ENCODE measurements at places on chromosomes 3 and 15.

DNA sequence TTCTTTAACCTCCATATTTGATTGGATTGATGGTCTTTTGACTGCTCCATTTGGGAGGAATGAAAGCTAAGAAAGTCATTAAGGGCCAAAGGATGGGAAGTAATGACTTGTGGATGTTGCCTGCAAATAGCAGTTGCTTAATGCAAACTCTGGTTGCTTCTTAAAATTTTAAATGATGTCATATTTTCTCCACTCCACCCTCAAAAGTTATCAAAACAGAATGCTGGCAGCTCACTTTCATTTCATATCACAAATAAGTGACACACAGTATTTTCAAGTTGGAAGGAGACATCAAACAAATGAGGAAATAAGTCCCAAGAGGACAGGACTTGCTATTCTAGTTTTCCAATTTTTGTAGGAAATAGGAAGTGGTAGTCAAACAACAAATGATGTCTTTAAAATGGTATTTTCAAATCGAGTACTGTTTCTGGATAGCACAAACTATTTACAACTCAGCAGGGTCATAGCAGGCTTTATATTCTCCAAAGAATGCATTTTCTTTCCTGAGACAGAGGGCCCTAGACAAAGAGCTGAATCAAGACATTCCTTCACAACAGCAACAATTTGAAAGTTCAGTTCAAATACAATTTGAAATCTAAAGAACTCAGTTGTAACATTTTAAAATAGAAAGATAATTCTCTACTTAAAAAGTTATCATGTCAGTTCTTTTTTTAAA, 165.1 kb upstream of the UBE2E1 start:
- DNase-seq: peak; percentile 23

DNA sequence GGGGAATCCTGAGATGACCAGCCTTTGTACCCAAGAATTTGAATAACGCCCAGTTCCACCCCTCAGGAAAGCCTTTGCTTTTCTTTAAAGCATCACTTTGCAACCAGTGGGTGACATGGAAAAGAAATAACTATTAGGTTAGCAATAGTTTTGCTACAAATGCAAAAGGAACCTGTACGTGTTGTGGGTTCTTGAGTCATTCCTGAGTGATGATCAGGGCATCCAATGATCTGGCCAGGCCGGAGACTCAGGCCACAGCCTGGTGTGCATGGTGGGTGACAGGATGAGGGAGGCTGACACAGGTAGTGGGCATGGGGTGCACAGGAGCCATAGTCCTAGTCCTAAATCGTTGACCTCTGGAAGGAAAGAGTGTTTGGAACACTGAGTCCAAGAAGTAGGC, 321.4 kb upstream of the IL12A start:
- DNase-seq: peak; percentile 31

DNA sequence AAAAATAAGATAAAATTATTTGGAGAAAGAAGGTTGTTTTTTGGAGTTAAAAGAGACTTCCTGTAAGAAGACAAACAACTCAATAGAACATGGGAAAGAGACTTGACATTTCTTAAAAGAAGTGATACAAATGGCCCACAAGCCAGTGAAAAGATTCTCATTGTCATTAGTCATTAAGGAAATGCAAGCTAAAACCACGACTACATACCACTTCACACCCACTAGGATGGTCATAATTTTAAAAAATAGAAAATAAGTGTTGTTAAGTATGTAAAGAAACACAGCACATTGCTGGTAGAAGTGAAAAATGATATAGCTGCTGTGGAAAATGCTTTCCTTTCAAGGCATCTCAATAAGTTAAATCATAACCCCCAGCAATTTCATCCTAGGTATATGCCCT, 44.4 kb upstream of the GK5 start:
- no peak for DNase-seq

DNA sequence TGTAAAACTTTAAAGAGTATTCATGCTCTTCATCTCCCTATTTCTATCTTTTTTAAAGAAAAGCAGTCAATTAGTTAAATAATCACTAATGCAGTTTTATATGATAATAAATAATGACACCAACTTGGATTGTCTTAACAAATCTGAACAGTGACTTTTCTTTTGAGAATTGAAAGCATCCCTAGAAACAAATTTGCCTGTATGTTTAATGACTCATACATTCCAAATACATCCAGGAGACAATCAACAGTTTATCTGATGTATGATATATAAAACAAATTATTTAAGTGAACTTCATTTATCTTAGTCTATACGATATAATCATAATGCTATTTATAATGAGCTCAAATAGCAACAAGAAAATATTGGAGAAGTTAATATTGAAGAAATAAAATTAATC, 78.0 kb downstream of the ALCAM start:
- DNase-seq: peak; percentile 34

DNA sequence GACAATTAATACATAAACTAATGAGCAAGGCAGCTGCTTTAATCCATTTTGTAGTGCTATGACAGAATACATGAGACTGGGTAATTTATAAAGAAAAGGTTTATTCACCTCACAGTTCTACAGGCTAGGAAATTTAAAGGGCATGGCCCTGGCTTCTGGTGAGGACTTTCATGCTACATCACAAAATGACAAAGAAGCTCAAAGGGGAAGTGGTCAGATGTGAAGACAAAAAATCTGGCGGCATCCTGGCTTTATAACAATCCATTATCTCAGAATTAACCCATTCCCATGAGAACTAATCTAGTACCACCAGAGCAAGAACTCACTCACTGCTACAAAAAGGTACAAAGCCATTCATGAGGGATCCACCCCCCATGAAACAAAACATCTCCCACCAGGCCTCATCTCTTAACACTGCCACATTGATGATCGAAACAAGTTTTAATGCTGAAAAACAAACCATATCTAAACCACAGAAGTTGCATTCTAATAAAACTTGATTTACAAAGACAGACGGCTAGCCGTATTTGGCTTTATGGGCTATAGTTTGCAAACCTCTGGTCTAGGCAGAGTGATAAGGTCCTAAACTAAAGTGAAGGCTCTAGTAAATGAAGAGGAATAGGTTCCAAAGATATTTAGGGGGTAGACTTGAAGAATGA, 44.2 kb downstream of the GSK3B start:
- DNase-seq: no peak

DNA sequence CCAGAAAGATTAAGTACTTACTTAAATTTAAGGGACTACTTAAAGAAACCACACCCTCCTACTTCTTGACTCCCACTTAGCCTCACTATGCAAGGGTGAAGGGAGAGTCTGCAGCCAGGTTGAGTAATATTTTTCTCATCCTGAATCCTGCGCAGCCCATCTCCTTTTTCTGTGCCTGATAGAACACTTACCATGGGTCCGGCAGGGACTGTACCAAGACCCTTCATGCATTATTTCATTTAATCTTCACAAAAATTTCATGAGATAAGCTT, 562.6 kb upstream of the CFAP20DC start:
- DNase-seq: no peak

DNA sequence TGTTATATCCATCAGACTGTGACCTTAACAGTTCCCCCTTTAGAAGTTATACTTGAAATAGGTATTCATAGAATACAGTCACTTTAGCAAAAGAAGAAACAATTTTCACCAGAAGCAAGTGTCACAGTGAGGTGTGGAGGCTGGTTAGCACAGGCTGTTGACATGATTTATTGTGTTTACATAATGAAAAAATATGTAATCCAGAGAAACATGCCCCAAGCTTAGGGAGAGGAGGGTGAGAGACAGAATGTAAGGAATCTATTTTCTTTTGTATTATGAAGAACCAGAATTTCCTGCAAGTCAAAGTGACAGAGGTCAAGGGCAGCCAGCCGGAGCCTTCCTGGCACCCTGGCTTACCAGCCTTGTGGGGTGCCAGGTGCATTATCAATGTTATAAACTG, 4.0 kb downstream of the IL12A start:
- no peak for DNase-seq

GRCh38 chr3:72571052-72571451, 277.2 kb downstream of the SHQ1 start:
- DNase-seq: no peak

DNA sequence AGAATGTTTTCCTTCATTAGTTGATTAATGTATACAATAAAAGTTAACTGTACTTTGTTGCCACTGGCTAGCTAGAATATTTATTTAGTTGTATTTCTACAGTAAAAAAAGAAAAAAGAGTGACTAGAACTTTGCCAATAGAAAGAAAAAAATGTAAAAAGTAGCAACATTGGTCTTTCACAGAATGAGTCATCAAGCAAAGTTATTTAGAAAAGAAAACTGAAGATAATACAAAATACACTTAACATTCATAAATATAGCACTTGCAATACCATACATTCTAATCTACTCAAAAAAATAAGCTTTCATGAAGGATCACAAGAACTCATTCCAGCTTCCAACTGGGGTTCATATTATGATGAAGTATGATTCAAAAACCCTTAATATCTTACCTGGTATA, 83.4 kb downstream of the AQR start:
- peak; percentile 23 for DNase-seq

DNA sequence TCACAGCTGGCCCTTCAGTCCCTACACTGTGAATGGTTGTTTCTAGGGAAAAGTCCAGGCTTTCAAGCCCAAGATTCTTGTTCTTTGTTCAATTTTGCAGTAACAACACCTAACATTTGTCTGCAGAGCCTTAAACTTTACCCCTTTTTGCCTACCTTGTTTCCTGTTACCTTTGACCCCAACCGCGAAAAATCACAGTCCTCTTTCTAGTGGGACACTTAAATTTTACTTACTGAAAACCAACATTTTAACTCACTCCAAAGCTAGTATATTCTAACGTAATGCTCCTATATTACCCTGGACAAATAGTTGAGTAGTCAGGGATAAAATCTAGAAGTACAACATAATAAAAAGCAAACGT, 649 bp upstream of the PIK3CB start:
- DNase-seq: no peak

- DNase-seq: peak; percentile 36
Measured at GRCh38 chr15:63856711-63857460, 23.1 kb upstream of the HERC1 start.

GRCh38 chr3:139679220-139679775, 1.5 kb upstream of the NMNAT3 start:
- no peak for DNase-seq

DNA sequence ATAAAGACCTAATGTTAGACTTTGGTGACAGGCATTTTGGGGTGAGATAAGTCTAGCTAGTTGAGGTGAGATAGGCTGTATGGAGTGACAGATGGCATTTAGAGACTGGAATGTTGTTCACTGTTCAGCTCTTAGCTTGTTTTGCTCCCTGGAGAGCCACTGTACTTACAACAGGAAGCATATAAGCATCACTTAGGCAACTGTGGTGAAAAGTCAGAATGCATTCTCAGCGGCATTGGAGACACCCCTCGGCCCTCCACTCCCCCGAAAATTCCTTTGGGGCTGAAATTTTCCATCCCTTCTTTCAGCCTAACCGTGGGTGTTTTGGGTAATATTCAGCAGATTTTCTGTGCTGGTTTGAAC, 73.4 kb downstream of the SLCO3A1 start:
- no peak for DNase-seq

GRCh38 chr15:89749951-89750559, 994 bp downstream of the MESP1 start:
- no peak for DNase-seq

DNA sequence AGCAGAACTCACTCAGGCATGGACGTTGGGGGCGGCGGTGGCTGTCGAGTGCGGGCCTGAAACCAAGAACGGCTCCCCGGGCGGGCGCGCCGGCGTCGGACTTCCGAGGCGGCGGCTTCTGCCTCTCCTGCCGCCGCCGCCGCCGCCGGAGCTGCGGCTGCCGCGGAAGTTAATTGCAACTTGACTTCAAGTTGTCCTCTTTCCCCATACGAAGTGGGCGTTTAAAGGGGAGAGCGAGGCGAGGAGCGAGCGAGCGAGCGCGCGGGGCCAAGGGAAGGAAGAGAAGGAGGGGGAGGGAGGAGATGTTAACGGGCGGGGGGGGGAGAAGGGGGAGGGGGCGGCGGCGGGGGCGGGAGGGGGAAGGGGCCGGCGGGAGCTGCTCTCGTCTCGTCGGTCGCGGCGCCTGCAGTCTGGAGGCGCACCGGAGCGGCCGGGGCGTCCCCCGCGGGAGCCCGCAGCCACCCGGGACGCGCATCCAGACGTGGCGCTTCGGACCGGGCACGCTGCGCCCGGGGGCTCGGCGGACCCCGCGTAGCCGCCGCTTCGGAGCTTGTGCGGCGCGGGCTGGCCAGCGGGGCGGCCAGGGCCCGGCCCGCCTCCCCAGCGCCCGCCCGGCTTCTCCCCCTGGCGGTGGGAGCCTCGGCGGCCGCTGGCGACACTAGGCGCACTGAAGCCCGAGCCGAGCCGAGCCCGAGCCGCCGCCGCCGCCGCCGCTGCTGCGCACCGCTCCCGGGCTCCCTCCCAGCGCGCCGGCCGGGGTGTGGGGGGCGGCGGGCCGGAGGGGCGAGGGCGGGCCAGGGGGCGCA, 19.7 kb upstream of the SATB1 start:
- DNase-seq: peak; percentile 56

- no peak for DNase-seq
Measured at GRCh38 chr3:195446359-195446758, 3.5 kb upstream of the ACAP2 start.

GRCh38 chr15:42593143-42593542, 17.7 kb downstream of the STARD9 start:
- no peak for DNase-seq

- no peak for DNase-seq
Measured at GRCh38 chr15:89335298-89336041, 846 bp upstream of the POLG start.

GRCh38 chr15:72375501-72375845, 341 bp downstream of the HEXA start:
- no peak for DNase-seq

GRCh38 chr3:126367316-126367805, 10.2 kb upstream of the KLF15 start:
- no peak for DNase-seq

- DNase-seq: peak; percentile 77
Measured at GRCh38 chr3:178320456-178321351, 215.5 kb upstream of the KCNMB2 start.

DNA sequence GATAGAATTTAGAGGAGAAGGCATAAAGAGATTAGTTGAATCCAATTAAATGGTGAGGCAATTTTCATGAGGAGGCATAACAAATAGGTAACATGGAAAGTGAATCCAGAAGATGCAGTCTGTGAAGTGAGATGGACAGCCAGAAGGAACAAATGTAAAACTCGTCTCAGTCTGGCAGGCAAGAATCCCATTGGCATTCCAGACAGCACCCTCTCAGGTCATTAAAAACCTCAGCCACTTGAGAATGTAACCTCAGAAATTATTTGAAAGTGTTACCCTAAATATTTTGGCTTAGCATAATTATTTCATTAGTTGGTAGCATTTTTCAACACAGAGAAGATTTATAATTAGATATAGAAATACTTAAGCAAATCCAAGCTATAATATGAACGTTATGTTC, 342.3 kb downstream of the LRRC3B start:
- DNase-seq: no peak

All from astrocyte of the spinal cord (primary cell).